ENCODE measurements at places on chromosomes 5 and 9.

- DNase-seq = no peak
Measured at GRCh38 chr9:28801144-28801799, 1228.0 kb upstream of the C9orf72 start.

GRCh38 chr5:14830210-14831005 is 41.2 kb downstream of the ANKH start:
- no peak for DNase-seq

GRCh38 chr9:136886610-136887597 is 588 bp downstream of the TRAF2 start:
- DNase-seq = peak; percentile 46

- DNase-seq = peak; percentile 46
Measured at GRCh38 chr5:125059255-125060002, 313.0 kb upstream of the ZNF608 start.

DNA sequence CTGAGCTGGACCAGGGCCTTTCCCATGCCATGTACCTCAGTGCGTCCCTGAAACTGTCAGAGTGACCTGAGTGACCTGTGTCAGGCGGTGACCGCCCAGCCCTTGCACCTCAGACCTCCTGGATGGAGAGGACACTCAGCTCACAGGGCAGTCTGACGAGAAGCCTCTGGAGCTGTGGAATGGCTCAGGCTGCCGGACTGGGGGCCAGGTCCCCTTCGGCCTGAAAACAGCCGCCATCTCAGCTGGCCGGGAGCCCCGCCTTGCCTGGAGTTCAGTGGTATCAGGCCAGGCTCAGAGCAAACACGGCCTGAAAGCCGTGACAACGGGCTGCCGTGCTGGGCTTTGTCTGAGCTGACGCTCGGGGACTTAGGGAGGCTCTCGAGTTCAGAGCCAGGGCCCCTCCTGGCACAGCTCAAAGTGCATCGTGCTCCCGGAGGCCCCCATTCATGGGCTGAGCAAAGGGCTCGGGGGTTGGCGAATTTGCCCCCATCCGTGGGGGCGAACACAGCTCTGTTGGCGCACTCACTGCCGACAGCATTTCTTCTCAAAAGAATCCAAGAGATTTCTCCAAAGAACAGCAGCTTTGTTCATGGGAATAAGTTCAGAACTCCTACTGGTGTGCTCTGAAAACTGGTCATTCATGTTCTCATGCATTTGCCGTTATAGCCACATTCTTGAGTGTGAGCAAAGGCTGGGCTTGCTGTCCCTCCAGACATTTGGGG is 8.4 kb upstream of the SLC9A3 start:
- no peak for DNase-seq

Measured in COLO829 (cell line).